ENCODE measurements at places on chromosomes 16 and 17.
A peak's percentile ranks its signal among the peaks of the same experiment; 100 is the strongest.

GRCh38 chr17:61017317-61018006 lies 339.8 kb downstream of the BCAS3 start:
- no peak for DNase-seq

GRCh38 chr16:2969545-2970521 lies 685 bp downstream of the PAQR4 start:
- peak; percentile 77 for DNase-seq

GRCh38 chr16:89397331-89397861 lies 93.0 kb downstream of the ANKRD11 start:
- DNase-seq: no peak

DNA sequence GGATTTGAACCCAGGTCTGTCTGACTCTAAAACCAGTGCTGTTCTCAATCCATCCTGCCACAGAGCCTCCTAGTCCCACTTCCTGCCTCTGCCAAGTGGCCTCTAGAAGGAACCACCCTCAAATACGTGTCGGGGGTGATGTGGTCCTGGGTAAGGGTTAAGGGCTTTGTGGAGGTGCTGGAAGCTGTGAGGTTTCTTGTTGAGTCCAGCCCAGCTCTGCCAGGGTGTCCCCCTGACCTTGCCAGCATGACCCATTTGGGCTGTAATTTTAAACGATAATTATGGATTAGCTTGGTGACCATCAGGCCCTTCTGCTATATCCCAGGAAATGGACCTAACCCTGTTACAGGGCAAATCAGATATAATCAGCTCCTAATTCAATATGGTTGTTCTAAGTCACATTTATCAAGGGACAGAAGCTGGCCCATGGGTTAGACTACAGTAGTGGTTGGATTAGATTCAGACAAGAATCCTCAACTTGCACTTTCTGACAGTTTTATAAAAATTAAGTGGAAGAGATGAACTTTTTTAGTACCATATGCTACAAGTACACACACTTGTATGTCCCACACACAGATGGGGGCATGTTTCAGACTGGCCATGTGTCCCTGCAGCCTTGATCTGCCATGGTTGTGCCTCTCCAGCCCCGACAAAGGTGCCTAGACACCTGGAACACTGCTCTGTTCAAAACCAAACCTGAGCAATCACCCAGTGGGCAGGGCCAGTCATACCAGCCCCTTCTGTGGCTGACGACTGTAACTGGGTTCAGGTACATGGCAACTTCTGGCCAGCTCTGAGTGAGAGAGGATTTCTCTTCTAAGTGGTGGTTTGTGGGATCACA lies 48.0 kb downstream of the SMPD3 start:
- DNase-seq: no peak

GRCh38 chr17:38508570-38508950 lies 80.3 kb downstream of the ARHGAP23 start:
- DNase-seq: no peak

DNA sequence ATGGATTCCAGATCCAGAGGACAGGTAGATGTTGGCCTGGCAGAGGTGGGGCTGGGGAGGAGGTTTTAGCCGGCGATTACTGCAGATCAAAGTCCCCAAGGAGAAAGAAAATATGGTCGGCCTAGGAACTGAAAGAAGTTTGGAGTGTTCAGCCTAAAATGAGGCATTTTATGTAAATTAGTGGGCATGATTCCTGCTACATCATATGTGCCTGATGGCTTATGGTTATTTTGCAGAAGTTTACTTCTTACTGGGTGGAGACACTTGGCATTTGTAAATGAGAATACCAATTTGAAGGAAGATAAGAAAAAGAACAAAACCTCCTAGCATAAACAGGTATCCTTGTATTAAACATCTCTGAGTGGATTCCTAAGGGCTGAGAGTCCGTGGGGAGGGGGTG lies 149.3 kb downstream of the FOXL1 start:
- DNase-seq: no peak

GRCh38 chr17:5031365-5032082 lies 3.7 kb downstream of the SLC52A1 start:
- peak; percentile 98 for DNase-seq

DNA sequence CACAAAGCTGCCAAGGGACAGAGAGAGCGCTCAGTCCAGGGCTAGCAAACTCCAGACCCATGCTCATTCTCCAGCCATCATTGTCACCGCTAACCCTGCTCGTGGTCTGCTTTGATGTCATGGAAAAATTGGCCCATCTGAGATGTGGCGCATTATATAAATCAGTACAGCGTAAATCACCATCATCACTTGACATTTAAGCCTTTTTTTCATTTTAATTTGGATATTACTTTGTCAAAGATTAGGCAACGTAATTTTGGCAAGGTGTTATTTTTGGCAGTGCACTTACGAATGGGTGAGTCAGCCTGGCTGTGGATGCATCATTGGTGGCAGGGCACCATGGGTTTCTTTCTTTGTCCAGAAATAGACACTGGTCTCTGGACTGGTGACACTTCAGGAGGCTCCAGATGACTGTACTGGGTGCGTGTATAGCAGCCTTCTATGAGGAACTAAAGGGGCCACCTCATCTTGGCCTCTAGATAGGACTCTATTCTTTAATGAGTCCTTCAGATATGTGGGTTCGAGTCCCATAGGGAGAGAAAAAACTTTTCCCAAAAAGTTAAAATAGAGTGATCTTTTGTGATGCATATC lies 166.3 kb downstream of the MSI2 start:
- DNase-seq: peak; percentile 67
